ENCODE measurements at places on chromosomes 6 and 20. TPM values are rescaled to one million over a fixed set of nuclear protein-coding genes. Genes with fewer than 3 reads are reported as not detected.

Gene DIDO1
- 53.6 TPM for total RNA-seq

Gene FNDC11
- 0.34 TPM for total RNA-seq

Gene TNNC2
- not detected for total RNA-seq

Gene DNMT3B
- total RNA-seq, result 2.9 TPM

Gene MRPS10
- total RNA-seq, result 33.1 TPM

Gene PRICKLE4
- 2.3 TPM for total RNA-seq

Gene RBBP8NL
- not detected for total RNA-seq

Gene RBPJL
- total RNA-seq, result not detected

Gene ABT1
- 13.9 TPM for total RNA-seq

Gene SLPI
- not detected for total RNA-seq

Gene SLC2A10
- total RNA-seq, result 24.8 TPM

Gene TOMM34
- total RNA-seq, result 23.7 TPM

Gene TRIM15
- total RNA-seq, result not detected

Gene RNF182
- total RNA-seq, result 11.0 TPM

Gene NRSN2
- 47.3 TPM for total RNA-seq

Gene EEF1A2
- total RNA-seq, result 0.68 TPM

Gene CNR1
- not detected for total RNA-seq

Gene RSPO4
- not detected for total RNA-seq

Gene BACH2
- 2.6 TPM for total RNA-seq

Gene EFCAB8
- 0.97 TPM for total RNA-seq

Gene SCP2D1
- total RNA-seq, result not detected

Gene ERVFRD-1
- total RNA-seq, result not detected

Gene SLC17A2
- total RNA-seq, result not detected

Gene SMLR1
- not detected for total RNA-seq

Gene C6orf163
- total RNA-seq, result 3.8 TPM

Gene NDRG3
- total RNA-seq, result 33.5 TPM

Gene SIRPD
- total RNA-seq, result not detected

Gene OR12D3
- not detected for total RNA-seq

Gene ZNF341
- 2.6 TPM for total RNA-seq

Gene EDN1
- 13.2 TPM for total RNA-seq

Gene KCNB1
- 21.3 TPM for total RNA-seq

Gene SMPDL3A
- total RNA-seq, result 12.8 TPM

Gene GATA5
- not detected for total RNA-seq

Gene NFATC2
- 0.89 TPM for total RNA-seq

Gene KIF6
- total RNA-seq, result 1.8 TPM

Gene TAAR8
- total RNA-seq, result not detected

Gene MICA
- total RNA-seq, result 33.0 TPM

Gene FAM209B
- total RNA-seq, result 0.55 TPM

Gene TULP1
- not detected for total RNA-seq

Gene LIN28B
- total RNA-seq, result not detected

Gene GID8
- 35.8 TPM for total RNA-seq

Gene LYRM4
- total RNA-seq, result 27.1 TPM

Gene SLC32A1
- total RNA-seq, result not detected

Gene MPC1
- total RNA-seq, result 29.1 TPM

Gene LY6G6F
- not detected for total RNA-seq

Gene NKX2-4
- not detected for total RNA-seq

Gene NFKBIL1
- 33.2 TPM for total RNA-seq

Gene GLP1R
- total RNA-seq, result not detected

Gene KIAA1755
- 50.2 TPM for total RNA-seq

Gene SLCO4A1
- 1.5 TPM for total RNA-seq

Gene PREP
- 35.7 TPM for total RNA-seq

Gene BEND6
- total RNA-seq, result 9.2 TPM

Gene PDE10A
- 9.8 TPM for total RNA-seq

Gene KIF25
- total RNA-seq, result not detected

Gene METTL24
- total RNA-seq, result not detected

Gene QKI
- total RNA-seq, result 290 TPM

Gene WDR27
- 37.0 TPM for total RNA-seq

Data from osteocyte (in vitro differentiated cells).